Mesenchymal stem cell (in vitro differentiated cells and primary cell): ENCODE measurements at places on chromosomes 1 and 21.

DNA sequence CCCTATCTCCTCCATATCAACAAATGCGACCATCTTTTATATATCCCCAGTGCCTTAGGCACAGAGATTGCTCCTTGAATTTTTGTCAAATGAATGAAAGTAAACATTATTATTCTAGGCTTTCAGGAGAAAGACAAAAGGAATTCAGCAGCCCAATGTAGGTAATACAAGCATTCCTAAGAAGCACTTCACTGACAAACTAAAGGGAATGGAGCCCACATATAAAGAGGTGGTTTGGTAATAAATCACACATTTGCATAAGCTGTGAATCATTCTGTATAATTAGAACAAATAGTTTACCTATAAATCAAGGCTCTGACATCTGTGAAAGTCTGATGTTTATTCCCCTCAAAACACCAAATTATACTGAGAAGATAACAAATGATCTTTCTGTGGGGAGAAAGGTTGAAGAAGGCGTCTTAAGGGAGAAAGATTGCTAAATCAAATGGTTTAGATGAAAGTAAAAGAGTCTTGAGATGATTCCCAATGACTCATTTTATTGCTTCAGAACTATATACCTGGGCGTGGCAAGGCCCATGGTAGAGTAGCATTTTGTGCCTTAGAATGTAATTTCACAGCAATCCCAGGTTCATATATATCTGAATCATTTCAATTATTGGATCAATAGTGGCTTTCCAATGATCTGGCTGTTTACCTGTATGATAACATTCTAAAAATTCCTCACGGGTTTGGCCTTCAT, 558.1 kb downstream of the AGBL4 start:
- no peak for DNase-seq

- no peak for DNase-seq
Measured at GRCh38 chr1:187046293-187046692, 217.5 kb downstream of the PLA2G4A start.

- no peak for DNase-seq
Measured at GRCh38 chr1:217211486-217211885, 419.4 kb downstream of the GPATCH2 start.

DNA sequence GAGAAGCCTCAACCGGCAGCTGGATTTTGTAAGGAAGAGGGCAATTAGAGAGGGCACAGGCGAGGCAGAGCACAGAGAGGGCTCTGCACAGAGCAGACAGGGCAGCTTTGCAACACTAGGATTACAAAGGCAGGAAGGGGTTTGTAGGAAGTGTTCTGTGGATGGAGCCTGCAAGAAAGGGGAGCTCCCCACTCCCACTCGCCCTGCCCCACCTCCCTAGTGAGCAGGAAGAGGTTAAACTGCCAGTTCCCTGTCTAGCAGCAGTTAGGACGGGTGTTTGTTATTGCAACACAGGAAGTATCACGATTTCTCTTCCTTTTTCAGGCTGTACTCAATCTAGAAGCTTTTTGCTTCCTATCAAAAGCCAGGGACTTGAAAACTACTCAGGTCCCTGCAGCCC, 63.3 kb upstream of the LRRC8D start:
- DNase-seq, result peak; percentile 30

GRCh38 chr1:15056515-15057285, 96.8 kb upstream of the TMEM51 start:
- DNase-seq, result peak; percentile 36

DNA sequence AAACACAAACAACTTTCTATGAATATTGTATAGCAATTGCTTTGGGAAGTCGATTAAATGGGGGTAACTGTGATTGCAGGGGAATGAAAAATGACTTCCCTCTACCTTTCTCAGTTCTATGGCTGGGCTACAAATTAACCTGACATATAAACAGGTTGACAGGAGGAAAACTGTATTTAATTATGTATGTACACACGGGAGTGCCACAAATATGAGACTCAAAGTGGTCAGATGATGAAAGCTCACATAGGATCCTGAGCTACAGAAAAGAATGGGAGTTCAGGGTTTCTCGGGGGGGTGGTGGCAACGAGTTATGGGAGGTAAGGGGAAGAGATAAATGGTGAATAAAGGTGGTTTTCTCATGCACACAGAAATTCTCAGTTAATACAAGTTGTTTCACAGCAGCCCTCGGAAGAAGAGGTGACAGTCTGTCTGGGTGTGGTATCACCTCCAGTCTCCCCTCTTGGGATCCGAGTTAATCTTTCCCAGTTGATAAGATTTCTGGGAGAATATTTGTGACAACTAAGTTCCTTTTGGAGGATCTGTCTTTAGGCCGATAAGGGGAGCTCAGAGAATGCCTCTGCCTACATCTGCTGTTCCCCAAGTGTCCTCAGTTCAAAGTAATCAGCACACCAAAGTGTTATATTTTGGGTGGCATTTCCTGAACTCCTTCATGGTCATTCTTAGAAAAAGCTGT, 26.3 kb downstream of the GADD45A start:
- no peak for DNase-seq

DNA sequence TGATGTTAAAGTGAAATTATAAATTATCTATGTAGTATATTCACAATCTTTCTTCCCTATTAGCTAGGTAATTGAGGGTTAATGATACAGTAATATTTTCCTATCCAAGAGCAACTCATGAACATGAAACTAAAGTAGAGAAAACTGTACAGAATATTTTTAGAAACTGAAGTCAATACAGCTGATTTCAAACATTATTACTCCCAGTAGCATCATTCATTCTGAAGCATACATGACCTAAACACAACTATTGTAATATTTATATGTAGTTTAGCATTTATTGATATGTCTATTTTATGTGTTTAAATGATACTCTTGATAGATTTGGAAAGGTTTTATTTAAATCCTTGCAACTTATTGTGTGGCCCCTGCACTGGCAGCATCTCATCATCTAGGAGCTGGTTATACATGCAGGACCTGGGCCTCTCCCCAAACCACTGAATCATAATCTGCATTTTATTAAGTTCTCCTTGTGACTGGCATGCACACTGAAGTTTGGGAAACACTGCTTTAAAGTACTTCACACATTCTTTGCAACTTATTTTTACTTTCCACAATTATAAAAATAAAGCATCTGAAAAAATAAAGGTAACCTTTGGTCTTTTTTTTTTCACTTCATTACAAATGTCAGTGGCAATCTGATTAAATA, 199.9 kb downstream of the LRRC40 start:
- DNase-seq, result no peak

DNA sequence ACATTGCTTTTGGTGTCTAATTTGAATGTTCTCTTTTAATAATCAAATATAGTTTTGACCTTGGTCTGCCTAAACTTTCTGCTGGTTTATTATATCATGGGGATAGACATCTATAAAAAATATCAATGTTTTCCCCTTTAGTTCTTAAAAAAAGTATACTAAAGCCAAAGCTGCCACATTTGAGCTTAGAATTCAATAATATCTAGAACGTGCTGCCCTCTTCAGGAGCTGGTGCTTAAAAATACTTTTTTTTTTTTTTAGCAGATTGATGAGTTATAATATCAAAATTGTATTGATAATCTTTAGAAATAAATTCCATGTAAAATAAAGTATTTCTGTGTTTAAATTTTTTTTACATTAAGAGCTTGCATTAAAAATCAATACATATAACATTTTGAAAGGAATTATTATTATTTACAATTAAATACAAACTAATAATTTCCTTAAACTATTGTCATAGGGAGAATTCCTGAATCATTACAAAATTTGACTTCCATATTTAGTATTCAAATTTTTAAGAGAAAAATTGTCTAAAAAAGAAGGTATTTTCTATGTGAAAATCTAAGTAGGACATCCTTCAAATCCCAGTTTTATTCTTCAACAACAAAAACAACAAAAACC, 40.1 kb upstream of the ADGRL2 start:
- peak; percentile 41 for DNase-seq

- no peak for DNase-seq
Measured at GRCh38 chr1:12490532-12491142, 127.4 kb downstream of the DHRS3 start.

- no peak for DNase-seq
Measured at GRCh38 chr21:38992737-38993136, 187.0 kb downstream of the ETS2 start.

DNA sequence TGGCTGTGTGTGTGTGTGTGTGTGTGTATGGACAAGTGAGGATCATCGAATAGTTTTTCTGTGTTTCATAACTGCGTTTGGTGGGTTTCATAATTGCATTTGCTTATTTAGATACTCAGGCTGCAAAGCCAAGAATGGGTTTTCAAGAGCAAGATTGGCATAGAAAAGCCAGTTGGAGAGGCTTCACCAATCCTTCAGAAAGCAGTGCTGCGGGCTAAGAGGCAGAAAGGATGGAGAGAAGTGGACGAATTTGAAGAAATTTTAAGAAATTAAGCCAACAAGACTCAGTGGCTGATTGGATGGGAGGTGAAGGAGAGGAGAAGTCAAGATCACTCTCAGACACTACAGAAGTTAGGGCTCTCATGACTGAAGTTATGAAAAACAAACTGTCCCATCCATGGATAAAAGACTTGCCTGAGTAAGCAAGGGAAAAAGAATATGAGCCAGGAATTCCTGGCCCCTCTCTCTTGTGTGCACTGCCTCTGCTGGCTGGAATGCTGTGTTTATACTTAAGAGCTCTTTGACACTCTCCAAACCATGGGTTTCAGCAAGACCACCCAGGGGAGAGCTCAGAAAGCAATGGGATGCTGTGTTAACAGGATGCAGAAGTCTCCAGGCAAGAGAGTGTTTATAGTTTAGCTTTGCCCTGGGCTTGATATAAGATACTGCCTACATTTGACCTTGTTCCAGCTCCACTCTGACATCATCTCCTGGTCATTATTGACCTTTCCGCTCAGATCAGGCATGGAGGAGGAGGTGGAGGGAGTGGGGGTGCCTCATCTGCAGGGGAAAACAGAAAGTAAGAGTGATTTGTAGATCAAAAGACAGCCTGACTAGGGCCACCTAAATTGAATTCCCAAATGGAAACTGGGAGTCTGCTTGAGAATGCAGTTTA, 232.0 kb upstream of the PLXNA2 start:
- DNase-seq, result peak; percentile 70

DNA sequence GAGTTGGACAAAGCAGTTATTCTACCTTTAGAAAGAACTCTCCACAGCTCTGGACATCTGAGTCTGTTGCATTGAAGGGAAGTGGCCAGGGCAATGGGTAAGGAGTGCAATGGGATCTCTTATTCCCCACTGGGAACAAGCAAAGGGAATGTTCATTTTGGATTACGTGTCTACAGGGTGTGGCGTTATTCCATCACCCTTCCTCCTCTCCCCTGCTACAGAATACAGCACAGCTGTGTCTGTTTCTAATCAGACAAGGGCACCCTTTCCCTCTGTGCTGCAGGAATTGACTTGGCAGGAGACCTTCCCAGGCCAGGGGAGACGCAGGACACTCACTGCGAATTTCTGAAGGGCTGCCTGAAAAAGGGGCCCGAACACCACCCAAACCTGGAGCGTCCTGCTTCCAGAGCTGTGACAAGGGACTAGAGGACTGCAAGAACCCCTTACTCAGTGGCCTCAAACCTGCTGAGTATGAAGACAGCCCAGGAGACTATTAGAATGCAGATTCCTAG, 163.6 kb upstream of the RAB4A start:
- DNase-seq, result no peak

DNA sequence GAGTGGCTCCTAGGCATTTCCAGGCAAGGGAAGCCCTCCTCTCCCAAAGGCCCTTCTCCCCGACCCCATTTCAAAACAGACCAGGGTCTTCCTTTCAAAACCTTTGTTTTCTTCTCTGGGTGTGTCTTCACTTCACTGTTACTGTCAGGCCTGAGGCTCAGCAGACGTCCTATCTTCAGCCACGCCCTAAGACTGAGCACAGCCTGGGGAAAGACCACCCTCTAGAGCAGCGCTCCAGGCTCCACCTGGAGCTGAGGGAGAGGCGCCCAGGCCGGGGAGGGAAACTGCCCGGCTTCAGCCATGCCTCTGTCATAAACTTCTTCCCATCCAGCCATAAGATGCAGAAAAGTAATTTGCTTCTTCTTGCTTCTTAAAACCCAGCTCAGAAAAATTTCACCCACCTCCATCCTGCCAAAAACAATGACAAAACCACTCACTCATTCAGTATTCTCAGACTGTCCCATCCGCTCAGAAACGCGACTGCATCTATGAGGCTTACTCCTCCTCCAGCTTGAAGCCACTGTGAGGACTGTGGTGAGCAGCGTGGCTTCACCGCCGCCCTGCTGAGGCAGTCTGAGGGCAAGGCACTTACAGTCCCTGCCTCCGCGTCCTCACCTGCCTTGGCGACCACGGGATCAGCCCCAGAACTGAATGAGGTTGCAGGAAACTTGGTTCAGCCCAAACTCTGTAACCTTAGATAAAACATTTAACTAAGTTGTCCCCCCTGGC, 36.1 kb downstream of the VN1R5 start:
- DNase-seq, result no peak

GRCh38 chr1:110420874-110421793, 13.6 kb upstream of the LAMTOR5 start:
- DNase-seq, result peak; percentile 49

DNA sequence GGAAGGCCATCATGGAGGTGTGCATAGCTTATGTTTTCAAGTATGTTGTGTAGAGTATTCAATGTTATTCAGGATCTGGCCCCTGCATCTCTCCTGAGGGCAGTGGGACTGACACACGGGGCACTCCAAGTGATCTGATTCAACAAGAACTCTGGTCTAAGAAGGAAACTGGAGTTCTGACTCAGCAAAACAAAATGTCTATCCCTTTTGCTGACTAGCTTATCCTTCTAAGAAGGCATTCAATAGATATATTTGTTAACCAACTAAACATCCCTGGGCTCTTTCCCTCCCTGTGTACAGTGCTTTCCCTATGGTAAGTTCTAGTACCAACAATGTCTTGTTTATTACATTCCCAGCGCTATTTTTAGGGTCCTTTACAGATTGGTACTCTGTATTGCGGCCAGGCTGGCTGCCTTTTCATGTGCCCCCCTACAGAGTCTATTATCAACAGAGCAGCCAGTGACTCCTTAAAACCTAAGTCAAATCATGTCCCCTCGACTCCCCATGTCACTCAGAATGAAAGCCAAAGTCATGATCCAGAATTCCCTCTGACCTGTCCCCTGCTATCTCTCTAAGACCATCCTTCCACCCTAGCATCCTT, 304.9 kb downstream of the KCNH1 start:
- DNase-seq, result no peak

DNA sequence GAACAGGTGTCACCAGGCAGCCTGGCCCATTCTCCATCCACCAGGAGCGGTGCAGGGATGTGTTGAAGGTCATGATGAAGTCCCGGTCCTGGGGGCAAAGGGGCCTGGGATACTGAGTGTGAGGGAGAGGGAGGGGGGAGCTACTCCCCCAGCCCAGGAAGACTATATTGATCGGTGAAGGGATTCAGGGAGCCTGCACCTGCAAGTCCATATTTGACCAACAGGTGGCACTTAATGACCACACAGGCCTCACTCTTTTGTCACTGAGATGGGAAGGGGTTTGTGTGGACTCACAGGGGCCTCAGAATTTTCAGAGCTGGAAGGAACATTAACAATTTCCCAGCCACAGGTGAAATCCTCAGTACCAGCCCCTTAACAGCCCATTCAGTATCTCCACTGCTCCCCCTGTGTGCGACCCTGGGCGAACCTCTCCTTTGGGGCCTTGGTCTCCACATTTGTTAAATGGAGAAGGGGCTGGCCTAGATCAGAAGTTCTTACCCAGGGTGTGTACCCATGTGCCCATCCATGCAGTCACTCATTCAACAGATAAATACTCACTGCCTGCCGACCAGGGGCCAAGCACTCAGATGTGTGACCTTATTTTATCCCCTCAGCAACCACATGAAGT, 55.6 kb downstream of the NKAIN1 start:
- peak; percentile 56 for DNase-seq
